Left ventricle myocardium inferior (tissue), 1 donor: ENCODE measurements at places on chromosomes 3 and 15.

GRCh38 chr15:99895189-99895955 lies 162.1 kb upstream of the LYSMD4 start:
- no peak for DNase-seq

- DNase-seq: no peak
These were observed 278.5 kb upstream of the RASGRP1 start for GRCh38 chr15:38843051-38843501.

DNA sequence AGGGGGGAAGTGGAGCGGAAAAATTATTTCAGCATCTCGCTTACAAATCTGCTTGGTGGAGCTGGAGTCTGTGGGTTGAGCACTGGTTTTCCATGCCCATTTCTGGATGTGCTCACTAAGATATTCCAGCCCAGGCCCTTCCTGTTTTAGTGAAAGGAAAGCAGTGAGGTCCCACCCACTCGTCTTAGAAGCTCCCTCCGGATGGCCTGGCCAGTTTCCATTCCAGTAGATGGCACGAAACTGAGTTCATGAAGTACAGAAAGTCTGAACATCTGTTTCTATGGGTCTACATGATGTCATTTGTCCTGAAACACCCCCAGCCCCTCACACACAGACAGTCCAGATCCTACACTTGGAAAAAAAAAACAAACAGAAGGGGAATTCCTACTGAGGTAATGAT lies 31.9 kb upstream of the THSD4 start:
- DNase-seq: peak; percentile 36

DNA sequence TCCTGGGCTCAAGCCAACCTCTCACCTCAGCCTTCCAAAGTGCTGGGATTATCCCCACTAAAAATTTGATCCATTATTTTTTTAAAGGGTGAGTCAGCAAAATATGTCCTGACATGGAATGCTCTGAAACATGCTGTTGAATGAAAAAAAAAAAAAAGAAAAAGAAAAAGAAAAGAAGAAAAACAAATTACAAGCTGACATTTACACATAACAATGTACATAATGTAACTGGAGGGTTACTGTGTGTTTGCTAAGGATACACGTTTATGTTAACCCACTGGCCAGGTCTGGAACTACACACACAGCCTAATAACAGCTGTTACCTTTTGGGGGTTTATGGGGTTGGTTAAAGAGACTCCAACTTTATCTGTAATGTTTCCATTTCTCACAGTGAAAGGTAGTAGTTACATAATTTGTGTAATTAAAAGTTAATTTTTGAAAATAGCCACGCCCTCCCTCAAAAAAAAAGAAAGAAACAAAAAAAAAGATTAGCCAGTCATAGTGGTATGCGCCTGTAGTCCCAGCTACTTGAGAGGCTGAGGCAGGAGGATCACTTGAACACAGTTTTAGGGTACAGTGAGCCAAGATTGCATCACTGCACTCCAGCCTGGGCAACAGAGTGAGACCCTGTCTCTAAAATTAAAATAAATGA lies 3.1 kb upstream of the MESP2 start:
- DNase-seq: no peak

GRCh38 chr3:142120707-142121106 lies 28.6 kb downstream of the TFDP2 start:
- DNase-seq: no peak

DNA sequence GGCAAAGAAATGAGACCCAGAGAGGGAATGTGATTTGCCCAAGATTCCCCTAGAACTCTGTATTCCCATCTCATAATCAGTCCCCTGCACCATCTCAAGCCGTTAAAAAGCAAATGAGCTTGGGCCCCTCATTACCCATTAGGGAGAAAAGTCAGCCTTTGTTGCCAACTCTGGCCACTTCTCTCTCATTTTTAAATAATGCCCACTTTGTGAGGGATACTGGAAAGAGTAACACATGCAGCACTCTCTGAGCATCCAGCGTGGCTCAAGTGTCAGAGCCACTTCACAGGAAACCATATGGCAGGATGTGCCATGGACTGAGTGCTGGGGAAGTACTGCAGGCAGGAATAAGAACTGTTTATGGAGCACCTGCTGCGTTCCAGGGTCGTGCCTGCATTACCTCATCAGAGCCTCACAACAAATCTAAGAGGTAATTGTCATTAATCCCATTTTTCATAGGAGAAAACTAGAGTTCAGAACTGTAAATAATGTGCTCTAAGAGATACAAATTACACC lies 49.8 kb upstream of the SLC6A1 start:
- no peak for DNase-seq

- no peak for DNase-seq
These were observed 4.6 kb downstream of the MCCC1 start for GRCh38 chr3:183094711-183095110.

- no peak for DNase-seq
These were observed 45.7 kb downstream of the EXOG start for GRCh38 chr3:38541806-38542205.

DNA sequence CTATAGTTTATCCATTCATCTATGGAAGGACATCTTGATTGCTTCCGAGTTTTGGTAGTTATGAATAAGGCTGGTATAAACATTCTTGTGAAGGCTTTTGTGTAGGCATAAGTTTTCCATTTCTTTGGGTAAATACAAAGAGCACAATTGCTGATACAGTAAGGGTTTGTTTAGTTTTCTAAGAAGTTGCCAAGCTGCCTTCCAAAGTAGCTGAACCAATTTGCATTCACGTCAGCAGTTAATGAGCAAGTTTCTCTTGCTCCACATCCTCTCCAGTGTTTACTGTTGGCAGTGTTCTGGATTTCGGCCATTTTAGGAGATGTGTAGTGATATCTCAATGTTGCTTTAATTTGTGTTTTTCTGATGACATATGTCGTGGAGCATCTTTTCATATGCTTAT lies 34.2 kb downstream of the GABRA5 start:
- DNase-seq: no peak

DNA sequence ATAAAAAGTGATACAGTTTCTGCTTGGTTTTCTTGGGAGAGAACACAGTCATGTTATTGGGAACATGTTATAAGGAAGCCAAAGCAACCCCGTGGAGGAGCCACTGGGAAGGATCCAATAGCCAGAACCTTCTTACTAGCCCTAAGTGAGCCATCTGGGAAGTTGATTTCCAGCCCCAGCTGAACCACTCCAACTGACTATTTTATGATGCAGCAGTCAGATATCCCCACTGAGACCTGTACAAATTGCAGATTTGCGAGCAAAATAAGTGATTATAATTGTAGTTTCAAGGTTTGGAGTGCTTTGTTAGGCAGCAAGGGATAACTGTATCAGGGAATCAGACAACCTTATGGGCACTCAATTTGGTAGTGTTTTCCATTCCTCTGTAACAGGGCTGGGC lies 43.3 kb upstream of the ZPLD1 start:
- DNase-seq: no peak

DNA sequence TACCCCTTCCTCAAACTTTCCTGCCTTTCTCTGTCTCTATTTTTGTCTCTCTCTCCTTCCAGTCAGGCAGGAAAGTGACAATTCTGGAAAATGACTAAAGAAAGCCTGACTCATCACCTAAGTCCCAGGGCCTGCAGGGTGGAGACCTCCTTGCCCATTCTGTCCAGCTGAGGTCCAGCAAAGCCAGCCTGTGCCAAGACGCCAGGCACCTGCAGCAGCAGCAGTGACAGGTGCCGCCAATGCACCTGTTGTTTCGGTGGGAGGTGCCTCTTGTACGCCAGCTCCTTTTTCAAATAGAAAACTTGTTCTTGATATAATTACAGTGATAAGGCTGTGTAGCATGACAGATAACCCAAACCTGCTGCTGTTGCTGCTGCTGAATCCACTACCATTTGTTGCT lies 501.3 kb downstream of the NTRK3 start:
- DNase-seq: no peak

DNA sequence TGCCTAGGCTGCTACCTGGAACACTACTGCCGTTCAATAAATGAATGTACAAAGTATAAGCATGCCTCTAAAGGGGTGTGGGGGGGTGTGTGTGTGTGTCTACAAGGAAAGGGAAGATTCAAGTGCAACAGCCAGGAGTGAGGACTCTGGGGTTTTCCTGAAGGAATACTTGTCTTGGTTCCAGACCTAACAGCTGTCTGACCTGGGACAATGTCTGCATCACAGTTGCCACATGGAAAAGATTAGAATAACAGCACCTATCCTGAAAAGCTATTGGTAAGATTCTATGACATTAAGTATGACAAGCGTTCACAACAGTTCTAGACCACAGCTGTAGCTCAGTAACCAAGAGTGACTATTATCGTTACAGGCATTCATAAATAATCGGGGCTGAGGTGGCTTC lies 345.2 kb downstream of the FOXP1 start:
- no peak for DNase-seq

DNA sequence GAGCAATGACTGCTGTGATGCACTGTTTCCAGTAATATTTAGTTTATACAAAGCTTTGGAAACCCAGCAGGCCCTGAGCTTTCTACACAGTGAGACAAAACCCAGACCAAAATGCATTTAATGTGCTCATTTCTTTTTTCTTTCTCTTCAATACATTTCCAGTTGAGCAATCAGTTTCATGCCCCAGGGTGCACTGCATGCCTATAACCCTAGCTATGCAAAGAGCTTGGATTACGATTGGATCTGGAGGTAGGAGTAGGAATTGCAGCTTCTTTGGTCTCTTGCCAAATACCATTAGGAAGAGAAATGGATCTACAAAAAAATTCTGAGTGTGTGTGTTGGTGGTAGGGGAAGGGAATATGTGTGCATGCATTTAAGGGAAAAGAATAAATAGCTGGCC lies 1001.4 kb downstream of the SQOR start:
- DNase-seq: no peak

DNA sequence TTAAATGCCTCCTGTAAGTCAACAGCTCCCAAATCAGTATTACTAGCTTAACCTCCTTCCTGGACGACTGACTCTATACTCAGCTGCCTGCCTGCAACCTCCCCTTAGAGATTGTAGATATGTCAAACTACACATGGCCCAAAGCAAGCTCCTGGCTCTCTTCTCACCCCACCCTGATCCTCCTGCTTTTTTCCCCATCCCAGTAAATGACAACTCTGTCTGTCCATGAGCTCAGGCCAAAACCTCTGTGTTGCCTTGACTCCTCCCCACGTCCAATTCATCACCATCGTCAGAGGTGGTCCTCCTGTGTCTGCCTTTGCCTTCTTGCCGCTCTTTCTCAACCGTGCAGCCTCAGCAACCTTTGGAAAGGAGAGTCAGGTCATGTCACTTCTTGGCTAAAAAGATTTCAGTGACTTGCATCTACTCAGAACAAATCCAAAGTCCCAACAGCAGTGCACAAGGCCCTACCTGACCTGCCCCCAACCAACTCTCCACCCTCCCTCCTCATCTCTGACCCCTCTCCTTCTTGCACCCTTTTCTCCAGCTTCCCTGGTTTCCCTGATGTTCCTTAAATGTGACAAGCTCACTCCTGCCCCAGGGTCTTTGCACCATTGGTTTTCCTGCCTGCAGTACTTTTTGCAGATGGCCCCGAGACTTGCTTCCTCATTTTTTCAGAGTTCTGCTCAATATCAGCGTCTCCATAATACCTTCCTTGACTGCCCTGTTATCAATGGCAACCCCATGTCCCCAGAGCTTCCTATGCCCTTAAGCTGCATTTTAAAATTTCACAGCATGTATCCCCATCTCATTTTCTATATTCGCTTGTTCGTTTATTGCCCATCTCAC lies 52.8 kb downstream of the LSM3 start:
- DNase-seq: no peak

GRCh38 chr3:19934098-19934566 lies at the start of gene EFHB:
Gene EFHB (minus strand): TSS chr3:19934217. CDS start chr3:19934018, 199 bp downstream.
- peak; percentile 26 for DNase-seq

- no peak for DNase-seq
These were observed 51.8 kb downstream of the SLC12A8 start for GRCh38 chr3:125160606-125161371.

DNA sequence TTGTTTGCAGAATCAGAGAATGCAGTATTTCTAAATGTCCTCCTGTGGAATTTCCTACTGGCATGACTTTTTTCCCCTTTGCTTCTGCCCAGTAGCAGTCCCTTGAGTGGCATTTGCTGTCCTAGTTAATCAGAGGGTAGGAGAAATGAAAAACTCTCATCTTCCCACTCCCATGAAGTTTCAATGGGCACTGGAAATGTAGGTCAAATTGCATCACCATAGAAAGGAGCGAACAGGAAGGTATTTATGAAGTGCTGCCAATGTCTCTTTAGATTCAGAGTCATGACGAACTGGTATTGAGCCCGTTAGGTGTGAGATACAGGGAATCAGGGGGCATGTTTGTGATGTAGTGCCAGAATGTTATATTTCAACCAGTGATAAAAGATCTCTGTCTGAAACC lies 23.2 kb downstream of the ATXN7 start:
- DNase-seq: no peak

- no peak for DNase-seq
These were observed 102.6 kb upstream of the KLHL25 start for GRCh38 chr15:85897207-85897894.

GRCh38 chr15:57015897-57016296 lies 97.5 kb downstream of the TCF12 start:
- DNase-seq: no peak

GRCh38 chr3:152720951-152721718 lies 113.8 kb upstream of the P2RY1 start:
- no peak for DNase-seq

GRCh38 chr3:127787571-127788365 lies 34.5 kb downstream of the MGLL start:
- DNase-seq: no peak

DNA sequence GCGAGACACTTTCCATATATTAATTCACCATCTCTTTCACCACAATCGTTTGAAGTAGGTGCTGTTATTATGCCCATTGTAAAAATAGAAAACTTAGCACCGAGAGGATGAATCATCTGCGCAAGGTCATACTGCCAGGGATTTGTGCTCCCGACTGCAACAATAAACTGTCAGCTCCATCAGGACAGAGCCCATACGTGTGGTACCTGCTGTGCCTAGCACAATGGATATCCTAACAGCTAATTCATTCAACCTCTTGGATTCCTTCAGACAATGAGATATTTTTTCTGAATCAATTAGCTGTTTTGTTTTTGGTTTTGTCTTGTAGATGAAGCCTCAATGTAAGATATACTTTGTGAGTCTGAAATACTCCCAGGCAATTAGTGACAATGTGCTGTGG lies 32.3 kb upstream of the PROK2 start:
- DNase-seq: no peak
